ENCODE measurements at places on chromosomes 3 and 15.
A peak's percentile ranks its signal among the peaks of the same experiment; 100 is the strongest.

- no peak for DNase-seq
These were observed 723.8 kb downstream of the MECOM start for GRCh38 chr3:168939651-168940238.

- DNase-seq: no peak
These were observed 14.2 kb upstream of the SPATA12 start for GRCh38 chr3:57046101-57046765.

DNA sequence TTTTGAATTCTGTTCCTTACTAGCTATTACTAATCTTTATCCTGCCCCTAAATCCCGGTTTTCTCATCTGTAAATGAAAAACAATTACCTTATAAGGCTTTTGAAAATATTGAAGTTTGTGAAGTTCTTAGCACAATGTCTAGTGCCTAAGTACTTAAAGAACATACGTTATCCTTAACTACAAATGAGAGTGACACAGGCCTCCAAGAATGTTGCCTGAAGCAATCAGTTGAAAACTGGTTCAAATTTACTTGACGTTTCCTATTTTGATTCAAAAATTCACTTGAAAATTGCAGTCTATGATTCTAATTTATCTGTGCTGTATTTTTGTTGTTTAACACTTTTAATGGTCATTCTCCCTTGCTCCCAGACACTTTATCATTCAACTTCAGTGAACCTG, 3.2 kb downstream of the SENP7 start:
- DNase-seq: no peak

GRCh38 chr3:150248116-150248887, 159.8 kb upstream of the TSC22D2 start:
- no peak for DNase-seq

DNA sequence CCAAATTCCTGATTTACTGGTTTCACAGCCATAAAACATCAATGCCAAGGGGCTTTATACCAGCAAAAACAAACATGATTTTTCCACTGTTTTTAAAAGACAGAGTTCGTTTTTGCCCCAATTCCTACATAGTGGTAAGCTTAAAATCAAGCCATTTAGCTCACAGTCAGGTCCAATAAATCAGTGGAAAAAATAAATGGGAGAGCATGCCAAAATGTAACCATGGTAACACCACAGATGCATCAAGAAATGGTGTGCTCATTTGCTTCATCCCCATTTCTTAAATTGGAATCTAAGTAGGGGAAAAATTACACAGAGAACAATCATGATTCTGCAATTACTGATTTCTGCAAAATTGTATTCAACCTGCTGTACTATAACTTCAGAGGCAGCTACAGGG, 418.8 kb downstream of the MAGI1 start:
- no peak for DNase-seq

DNA sequence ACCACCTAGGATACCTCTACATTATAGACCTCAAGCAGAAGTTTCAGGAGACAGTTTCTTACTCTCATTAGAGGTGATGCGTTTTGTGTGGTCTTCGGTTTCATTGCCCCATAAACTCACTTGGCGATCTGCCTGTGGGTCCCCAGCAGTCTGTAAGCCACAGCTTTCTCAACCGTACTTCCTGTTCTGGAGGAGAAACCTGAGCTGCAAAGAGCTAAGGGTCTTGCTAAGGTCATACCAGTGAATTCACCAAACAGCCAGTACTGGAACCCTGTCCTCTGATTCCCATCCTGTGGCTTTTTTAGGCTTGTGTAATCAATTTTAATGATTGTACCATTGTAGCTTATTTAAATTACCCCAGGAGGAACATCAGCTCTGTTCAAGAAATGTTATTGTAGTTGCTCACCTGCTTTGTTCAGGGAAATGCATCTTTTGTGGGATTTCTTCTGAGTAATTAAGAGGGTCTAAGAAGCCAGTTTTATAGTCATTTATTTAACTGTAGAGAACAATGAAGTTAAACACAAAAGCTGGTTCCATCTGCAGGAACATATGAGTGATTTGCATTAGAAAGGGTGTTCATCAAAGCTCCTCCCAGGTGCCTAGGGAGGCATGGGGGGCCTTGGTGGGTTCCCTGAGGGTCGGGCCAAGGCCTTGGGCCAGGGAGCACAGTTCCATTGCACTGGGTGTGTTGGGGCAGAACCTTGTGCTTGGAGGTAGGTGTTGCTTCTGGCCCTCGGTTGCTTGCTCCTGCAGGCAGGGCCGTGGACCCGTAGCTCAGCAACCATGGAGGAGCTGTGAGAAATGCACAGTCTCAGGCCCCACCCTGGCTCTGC, 69.6 kb downstream of the APBA2 start:
- no peak for DNase-seq

DNA sequence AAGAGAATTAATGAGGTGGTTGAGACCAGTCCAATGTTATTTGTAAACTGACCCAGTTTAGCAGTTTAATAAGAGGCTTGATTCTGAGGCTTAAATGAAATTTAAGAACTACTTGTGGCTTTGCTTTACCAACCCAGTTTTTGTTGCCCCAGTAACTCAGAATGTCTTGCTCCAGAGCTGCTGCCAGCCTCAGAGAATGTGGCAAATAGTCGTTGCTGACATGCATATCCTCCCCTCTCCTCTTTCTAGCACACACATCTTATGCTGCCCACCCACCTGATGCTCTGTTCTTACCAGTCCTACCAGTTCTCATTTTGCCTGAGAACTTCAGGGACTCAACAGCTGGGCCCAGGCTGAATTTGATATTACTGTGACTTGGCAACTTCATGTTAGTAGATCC, 92.4 kb upstream of the TSC22D2 start:
- no peak for DNase-seq

- DNase-seq: peak; percentile 57
These were observed 555 bp downstream of the ATP11B start for GRCh38 chr3:182793663-182794454.

- DNase-seq: no peak
These were observed 333.7 kb downstream of the CTNNB1 start for GRCh38 chr3:41532976-41533375.

DNA sequence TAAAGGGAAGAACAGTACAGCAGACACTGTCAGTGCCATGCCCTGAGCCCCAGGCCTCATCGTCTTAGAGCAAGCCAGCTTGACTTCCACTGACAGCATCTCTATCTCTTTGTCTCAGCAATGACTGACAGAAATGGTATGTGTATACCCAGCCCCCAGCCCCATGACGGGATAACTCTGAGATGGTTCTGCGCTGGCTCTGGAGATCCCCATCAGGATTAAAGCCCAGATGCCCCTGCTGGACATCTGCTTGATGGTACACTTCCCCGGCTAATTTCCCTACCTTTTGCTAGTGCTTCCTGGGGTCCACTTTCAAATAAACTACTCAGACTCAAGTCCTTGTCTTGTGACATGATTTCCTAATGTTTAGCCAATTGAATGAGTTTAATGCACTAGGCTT, 7.6 kb downstream of the NMNAT3 start:
- no peak for DNase-seq

- DNase-seq: no peak
These were observed 44.8 kb upstream of the ADAMTS9 start for GRCh38 chr3:64732576-64732975.

DNA sequence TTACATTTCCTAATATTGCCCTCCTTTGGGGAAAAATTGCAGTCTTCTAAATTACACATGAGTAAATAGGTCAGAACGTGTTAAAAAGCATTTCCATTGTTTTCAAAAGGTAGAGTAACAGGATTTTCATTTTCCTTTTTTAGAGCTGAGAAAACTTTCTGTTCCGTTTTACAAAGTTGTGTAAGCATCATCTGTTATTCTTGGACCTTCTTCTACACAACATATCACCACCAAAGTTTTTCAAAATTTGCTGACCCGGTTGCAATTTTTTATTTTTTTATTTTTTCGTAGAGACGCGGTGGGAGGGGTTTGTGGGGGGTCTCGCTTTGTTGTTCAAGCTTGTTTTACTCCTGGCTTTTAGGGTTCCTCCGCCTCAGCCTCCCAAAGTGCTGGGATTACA, 1.1 kb downstream of the CCDC39 start:
- no peak for DNase-seq

DNA sequence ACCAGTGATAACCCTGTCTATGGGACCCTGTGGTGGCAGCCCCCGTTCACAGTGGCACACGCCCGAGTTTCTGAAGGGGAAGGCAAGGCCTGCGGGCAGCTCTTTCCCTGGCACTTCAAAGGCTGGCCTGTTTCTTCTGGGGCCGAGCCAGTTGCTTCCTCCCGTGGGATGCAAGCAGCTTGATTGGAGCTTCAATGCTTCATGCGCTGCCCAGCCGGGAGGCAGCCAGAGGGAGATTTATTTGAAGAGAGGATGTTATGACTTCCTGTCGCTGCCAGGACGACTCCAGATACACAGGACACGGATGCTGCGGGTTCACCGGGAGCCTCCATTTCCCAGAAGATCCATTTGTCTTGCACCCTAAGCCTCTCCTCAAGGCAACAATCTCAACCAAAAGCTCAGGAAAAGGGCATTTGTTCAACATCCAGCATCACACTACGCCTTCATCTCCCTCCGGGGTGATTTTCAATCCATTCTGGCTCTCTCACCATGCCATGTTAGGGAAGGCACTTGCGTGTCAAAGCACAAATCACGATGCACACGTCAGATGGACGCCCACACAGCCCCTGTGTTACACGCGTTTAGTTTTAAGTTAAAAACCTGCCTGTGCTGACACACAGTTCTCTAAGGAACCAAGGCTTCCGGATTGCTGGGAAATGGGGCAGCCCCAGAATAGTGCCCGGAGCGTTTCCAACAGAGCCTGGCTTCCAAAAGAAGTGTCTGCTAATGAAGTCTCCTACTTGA, 330.2 kb downstream of the OCA2 start:
- no peak for DNase-seq

- DNase-seq: no peak
These were observed 18.7 kb upstream of the RPP14 start for GRCh38 chr3:58287354-58287753.

DNA sequence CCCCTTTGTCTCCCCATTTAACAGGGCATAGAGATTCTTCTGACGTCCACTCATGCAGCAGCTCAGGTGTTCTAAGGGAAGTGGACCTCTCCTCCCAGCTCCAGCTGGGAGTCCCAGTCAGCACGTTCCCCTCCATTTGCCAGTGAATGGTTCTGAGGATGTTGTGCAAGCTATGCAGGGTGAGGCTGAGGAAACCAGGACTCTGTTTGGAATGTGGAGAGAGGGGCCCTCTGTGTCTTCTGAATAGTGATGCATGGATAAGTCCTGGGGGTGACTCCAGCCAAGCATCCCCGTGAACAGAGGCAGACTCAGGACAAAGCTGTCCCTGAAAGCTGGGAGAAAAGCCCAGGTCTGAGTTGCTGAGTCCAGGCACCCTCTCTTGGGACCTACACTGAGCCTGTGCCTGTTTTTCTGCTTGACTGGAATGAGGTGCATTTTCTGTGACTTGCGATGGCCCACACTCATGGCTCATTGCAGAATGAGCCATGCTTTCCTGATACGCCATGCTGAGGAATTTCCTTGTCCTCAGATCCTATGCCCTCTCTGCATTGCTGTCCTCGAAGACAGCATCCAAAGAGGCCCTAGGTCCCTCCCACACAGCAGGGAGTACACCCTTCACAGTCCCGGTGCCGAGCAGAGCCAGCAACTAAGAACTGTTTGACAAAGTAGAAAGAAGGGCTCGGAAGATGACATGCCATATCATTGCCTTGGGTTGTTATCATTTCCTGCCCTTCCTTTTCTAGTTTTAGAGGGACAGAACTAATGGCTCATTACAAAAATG, 185.2 kb downstream of the ATP10A start:
- DNase-seq: no peak

DNA sequence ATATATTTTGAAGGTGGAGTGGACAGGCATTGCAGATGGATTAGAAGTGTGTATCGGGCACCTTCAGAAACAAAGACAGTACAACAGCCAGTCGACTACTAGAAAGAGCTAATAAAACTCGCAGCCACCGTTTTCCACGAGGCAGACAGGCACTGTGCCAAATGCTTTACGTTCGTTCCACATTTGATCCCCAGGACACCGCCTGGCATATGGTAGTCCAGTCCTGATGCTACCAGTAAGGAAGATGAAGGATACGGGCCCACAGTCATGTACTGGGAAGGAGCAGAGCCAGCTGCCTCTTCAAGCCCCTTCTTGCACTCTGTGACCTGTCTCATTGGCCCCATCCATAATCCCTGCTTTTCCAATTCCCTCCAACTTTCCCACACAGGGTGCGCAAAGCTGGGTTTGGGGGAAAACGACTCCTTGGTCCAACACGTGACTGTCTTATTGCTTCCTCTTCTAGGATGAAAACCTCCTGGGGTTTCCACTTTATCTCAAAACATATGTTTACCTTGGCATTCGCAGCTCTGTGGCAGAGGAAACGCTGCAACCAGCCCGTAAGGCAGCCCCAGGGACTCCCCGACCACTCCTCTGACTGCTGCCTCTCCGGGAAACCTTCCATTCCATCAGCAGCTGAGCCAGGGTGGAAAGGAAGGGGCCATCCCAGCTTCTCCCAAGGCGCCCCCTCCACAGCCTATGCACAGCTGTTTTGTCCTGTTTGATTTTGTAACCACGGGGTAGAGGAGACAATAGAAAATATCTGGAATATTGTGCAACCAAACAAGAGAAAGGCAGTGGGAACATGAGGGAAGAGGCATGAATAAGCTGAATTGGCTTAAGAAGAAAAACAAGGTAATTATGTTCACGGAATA, 107.4 kb downstream of the ADAMTS17 start:
- no peak for DNase-seq

DNA sequence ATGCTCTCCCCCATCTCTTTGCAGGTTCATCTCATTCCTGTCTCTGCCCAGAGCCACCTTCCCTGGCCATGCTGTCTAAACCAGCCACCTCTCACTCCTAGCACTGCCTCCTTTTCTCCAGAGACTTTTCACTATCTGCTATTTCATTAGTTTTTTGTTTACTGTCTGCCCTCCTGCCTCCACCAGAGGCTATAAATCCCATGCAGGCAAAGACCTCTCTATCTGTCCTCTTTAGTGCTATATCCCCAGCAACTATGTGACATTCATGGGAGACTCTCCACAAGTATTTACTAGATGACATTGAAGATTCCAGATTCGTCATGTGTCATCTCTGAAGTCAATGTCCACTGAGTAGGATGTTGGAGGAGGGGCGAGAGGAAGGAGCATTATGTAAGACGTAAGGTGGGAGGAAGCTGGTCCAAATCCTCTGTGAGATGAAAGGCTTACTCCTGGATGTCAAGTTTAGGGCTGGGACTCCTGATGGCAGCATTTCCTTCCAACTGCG, 3.4 kb upstream of the FAM43A start:
- no peak for DNase-seq

DNA sequence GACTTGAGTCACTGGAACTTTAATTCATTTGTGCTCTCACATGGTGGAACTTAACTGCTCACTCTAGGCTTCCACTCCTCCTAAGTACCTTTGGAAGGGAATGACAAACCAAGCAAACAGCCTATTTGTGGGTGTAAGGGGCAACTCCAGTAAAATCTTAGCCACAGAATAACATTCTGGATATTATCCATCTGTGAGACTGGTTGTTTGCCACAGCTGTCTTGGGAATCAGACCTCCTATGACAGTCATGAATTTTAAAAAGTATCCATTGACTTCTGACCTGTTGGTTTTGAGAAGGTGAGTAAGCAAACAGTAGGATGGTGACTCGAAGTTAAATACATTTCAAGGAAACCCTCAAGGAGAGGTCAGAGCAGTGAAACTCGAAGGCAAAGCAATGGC, 147.3 kb upstream of the CDIN1 start:
- DNase-seq: no peak

Measured in activated naive CD4-positive, alpha-beta T cell (primary cell).